ENCODE measurements at places on chromosomes 3 and 15. TPM values are rescaled to one million over a fixed set of nuclear protein-coding genes. Genes with fewer than 3 reads are reported as not detected.

The HYKK gene
- total RNA-seq, result 5.4 TPM

The COL8A1 gene
- 0.75 TPM for total RNA-seq

The ZNF660 gene
- 0.30 TPM for total RNA-seq

The SCAANT1 gene
- total RNA-seq, result not detected

The UBA7 gene
- total RNA-seq, result 33.2 TPM

The GRAMD1C gene
- total RNA-seq, result 16.5 TPM

The FMN1 gene
- 1.2 TPM for total RNA-seq

The AGTR1 gene
- 25.5 TPM for total RNA-seq

The SPG11 gene
- total RNA-seq, result 40.6 TPM

The HYAL1 gene
- total RNA-seq, result 140 TPM

The SPESP1 gene
- 0.48 TPM for total RNA-seq

The CLCN2 gene
- 4.8 TPM for total RNA-seq

The GJD2 gene
- total RNA-seq, result not detected

The UMPS gene
- 20.8 TPM for total RNA-seq

The ATP13A4 gene
- 1.2 TPM for total RNA-seq

The NANOGP8 gene
- 0.45 TPM for total RNA-seq

The CAMK1 gene
- total RNA-seq, result 24.6 TPM

The PPP2R3A gene
- 1.5 TPM for total RNA-seq

The GHSR gene
- not detected for total RNA-seq

The BFSP2 gene
- total RNA-seq, result not detected

The PAQR5 gene
- total RNA-seq, result 0.50 TPM

The SERPINI2 gene
- total RNA-seq, result 0.15 TPM

The GABRA5 gene
- 0.25 TPM for total RNA-seq

The SNRK gene
- 12.4 TPM for total RNA-seq

The PLOD2 gene
- total RNA-seq, result 25.7 TPM

The DCBLD2 gene
- total RNA-seq, result 10.0 TPM

The CCR8 gene
- total RNA-seq, result not detected

The LOXL1 gene
- 0.75 TPM for total RNA-seq

The FAM107A gene
- 0.88 TPM for total RNA-seq

The FYTTD1 gene
- 17.1 TPM for total RNA-seq

The THAP10 gene
- total RNA-seq, result 0.93 TPM

The RBP2 gene
- total RNA-seq, result not detected

The NRROS gene
- total RNA-seq, result 1.7 TPM

The KIF7 gene
- total RNA-seq, result 1.1 TPM

The AADACL2 gene
- not detected for total RNA-seq

The P2RY14 gene
- total RNA-seq, result not detected

The PRICKLE2 gene
- 3.6 TPM for total RNA-seq

The GOLGA8R gene
- 3.9 TPM for total RNA-seq

The SAMMSON gene
- total RNA-seq, result not detected

The CCDC51 gene
- total RNA-seq, result 9.2 TPM

The DAZL gene
- total RNA-seq, result not detected

The CEP19 gene
- 0.43 TPM for total RNA-seq

The AP3B2 gene
- total RNA-seq, result not detected
